Metanephros (tissue), 2 donors: ENCODE measurements at places on chromosomes 11 and 22. TPM values are rescaled to one million over a fixed set of nuclear protein-coding genes. Genes with fewer than 3 reads are reported as not detected.

CLCF1 gene
- total RNA-seq, result 3.5 TPM

CD3G gene
- 0.47 TPM for total RNA-seq

SYTL2 gene
- total RNA-seq, result 81.9 TPM

OR4C5 gene
- total RNA-seq, result not detected

GGTLC3 gene
- total RNA-seq, result 0.29 TPM

VSIG10L2 gene
- total RNA-seq, result 0.23 TPM

CYP2D6 gene
- 2.5 TPM for total RNA-seq

USP2 gene
- 14.3 TPM for total RNA-seq

MPPED1 gene
- total RNA-seq, result 2.5 TPM

SMIM38 gene
- total RNA-seq, result 0.99 TPM

OR51B2 gene
- 0.47 TPM for total RNA-seq

SGSM1 gene
- total RNA-seq, result 3.4 TPM

CCDC88B gene
- 10.8 TPM for total RNA-seq

AGBL2 gene
- total RNA-seq, result 4.4 TPM

CCDC81 gene
- 2.6 TPM for total RNA-seq

PDGFB gene
- total RNA-seq, result 15.8 TPM

DEPDC7 gene
- 3.9 TPM for total RNA-seq

ELFN2 gene
- total RNA-seq, result 1.5 TPM

MMP7 gene
- total RNA-seq, result 33.2 TPM

OR8G1 gene
- total RNA-seq, result not detected

OR52E8 gene
- not detected for total RNA-seq

KRTAP5-9 gene
- total RNA-seq, result 0.23 TPM

CRYBB3 gene
- total RNA-seq, result not detected

OR1S1 gene
- total RNA-seq, result not detected

ARFIP2 gene
- total RNA-seq, result 44.1 TPM

PITPNM1 gene
- total RNA-seq, result 60.2 TPM

STK33 gene
- 10.7 TPM for total RNA-seq

DAGLA gene
- total RNA-seq, result 3.6 TPM

RASGRP2 gene
- total RNA-seq, result 14.9 TPM

FZD4 gene
- 85.4 TPM for total RNA-seq

CALCB gene
- total RNA-seq, result 1.9 TPM

OR4D9 gene
- total RNA-seq, result not detected

BTG4 gene
- not detected for total RNA-seq

OR5A1 gene
- not detected for total RNA-seq

XRRA1 gene
- total RNA-seq, result 16.5 TPM

SMTNL1 gene
- 9.8 TPM for total RNA-seq

RIBC2 gene
- total RNA-seq, result 3.2 TPM

SCUBE2 gene
- 13.6 TPM for total RNA-seq

CHRM1 gene
- total RNA-seq, result not detected

MFRP gene
- total RNA-seq, result 0.06 TPM

ANGPTL5 gene
- not detected for total RNA-seq

RASSF10 gene
- total RNA-seq, result 32.9 TPM

PRSS23 gene
- total RNA-seq, result 105 TPM

ART1 gene
- 3.3 TPM for total RNA-seq

HPX gene
- total RNA-seq, result 2.5 TPM
